RPMI7951 (cell line): ENCODE measurements at places on chromosomes 7 and 10. TPM values are rescaled to one million over a fixed set of nuclear protein-coding genes. Genes with fewer than 3 reads are reported as not detected.

- DNase-seq, result no peak
Measured at GRCh38 chr7:145860809-145861208, 255.8 kb upstream of the CNTNAP2 start.

GRCh38 chr10:52779541-52780390 is 7.2 kb upstream of the MBL2 start:
- peak; percentile 45 for DNase-seq

DNA sequence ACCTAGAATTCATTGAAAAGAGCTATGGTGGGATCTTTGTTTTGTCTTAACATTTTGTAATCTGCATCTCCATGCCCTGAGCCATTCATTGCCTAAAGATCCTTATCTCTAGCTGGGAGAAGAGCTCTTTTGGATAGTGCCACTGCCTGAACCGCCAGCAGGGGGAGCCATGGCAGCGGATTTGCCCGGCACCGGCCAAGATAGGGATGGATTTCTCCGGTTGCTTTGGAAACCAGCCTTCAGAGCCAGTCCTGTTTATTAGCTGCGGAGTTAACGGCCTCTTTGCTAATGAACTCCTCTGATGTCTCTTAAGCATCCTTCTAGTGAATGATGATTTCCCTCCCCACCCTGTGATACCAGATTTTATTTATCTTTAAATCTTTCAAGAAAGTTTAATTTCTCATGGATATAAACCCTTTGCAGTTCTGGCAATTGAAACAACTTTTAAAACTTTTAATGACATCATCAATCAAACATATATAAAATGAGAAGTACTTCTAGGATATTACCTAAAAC is 58.2 kb upstream of the LYZL2 start:
- peak; percentile 84 for DNase-seq

DNA sequence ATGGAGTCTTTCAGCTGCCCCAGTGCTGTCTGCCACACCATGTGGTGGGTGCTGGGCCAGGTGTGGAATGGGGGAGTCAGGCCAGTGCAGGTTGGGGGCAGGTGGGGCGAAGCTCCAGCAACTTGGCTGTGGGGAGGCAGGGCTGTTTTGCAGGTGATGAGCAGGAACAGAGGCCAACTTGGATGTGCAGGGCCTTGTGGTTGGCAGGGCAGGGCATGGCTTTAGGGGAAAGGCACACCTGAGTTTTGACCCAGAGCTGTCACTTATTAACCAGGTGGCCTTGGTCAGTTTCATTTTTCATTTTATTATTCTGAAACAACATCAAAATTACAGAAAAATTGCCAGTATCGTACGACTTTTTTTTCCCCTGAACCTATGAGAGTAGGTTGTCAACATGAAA is 1.1 kb upstream of the SFTPA2 start:
- DNase-seq, result no peak

- DNase-seq, result peak; percentile 33
Measured at GRCh38 chr10:97647556-97647955, 7.1 kb downstream of the PI4K2A start.

- DNase-seq, result peak; percentile 74
Measured at GRCh38 chr7:90222811-90223725, 11.5 kb downstream of the STEAP2 start.

LLCFC1 gene
- total RNA-seq, result not detected in 2 replicates

GRCh38 chr7:98235901-98236300 is 16.1 kb downstream of the TECPR1 start:
- DNase-seq, result no peak

- peak; percentile 67 for DNase-seq
Measured at GRCh38 chr7:79453558-79454360, at the start of gene MAGI2. MAGI2 (minus strand) TSS chr7:79453667; CDS start chr7:79453320, 347 bp downstream.

TEX36 gene
- not detected in 2 replicates for total RNA-seq

COL13A1 gene
- 17.1 and 26.2 TPM in 2 replicates for total RNA-seq

GRCh38 chr7:20013536-20013935 is 203.6 kb downstream of the MACC1 start:
- DNase-seq, result no peak

DNA sequence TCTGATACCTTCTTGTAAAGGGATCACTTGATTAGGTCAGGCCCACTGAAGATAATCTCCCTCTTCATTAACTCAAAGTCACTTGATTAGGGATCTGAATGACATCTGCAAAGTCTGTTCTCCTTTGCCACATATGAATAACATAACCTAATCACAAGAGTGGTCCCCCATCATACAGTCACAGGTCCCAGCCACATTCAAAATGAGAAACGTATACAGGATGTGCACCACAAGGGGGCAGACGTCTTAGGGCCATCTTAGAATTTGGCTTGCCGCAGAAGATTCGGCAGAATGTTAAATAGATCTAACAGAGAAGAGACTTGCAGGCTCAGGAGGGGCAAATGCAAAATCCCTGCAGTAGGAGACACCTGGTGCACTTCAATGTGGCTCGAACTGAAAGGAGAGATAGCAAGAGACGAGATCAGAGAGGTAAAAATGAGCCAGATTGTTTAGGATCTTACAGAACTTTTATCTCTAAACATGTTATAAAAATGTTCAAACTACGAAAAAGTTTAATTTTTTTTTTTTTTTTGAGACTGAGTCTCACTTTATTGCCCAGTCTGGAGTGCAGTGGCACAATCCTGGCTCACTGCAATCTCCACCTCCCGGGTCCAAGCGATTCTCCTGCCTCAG is 10.4 kb upstream of the SMC3 start:
- peak; percentile 65 for DNase-seq

DNA sequence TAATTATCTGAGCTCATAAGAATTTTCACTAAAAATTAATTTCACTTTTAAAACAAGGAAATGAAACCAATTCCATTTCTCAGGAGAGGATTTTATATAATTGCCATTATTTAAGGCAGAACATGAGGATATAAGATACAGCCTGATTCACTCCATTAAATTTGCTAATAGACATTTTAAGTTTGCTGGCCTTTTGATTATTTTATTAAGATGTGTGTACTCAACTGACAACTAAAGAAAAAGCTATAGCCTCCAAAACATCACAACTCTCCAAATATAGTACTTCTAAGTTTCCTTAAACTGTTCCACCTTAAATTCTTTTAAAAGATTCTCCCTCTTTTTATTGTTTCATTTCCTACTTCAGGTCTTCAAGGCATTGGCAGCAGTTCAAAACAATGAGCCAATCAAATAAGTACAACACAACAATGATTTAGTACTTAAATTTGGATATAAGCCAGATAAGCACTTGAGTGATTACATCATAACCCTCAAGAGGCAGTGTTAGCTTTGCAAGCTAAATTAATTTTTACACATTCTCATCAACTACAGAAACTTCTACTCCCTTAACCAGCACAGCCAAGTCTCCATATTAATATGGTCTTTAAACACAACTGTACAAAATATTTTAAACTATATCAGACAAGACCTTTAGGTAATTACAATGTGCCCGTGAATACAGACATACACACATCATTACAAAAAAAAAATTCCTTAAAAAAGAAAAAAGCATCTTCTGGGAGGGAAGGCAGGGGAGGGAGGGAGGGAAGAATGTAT is 121.8 kb downstream of the KMT2C start:
- DNase-seq, result peak; percentile 85

- no peak for DNase-seq
Measured at GRCh38 chr10:3372281-3372680, 199.7 kb upstream of the PITRM1 start.

GRCh38 chr7:102192790-102193189 is 93.9 kb upstream of the SH2B2 start:
- DNase-seq, result no peak

OPN4 gene
- total RNA-seq, result not detected in 2 replicates

PAPOLB gene
- total RNA-seq, result not detected in 2 replicates

DNA sequence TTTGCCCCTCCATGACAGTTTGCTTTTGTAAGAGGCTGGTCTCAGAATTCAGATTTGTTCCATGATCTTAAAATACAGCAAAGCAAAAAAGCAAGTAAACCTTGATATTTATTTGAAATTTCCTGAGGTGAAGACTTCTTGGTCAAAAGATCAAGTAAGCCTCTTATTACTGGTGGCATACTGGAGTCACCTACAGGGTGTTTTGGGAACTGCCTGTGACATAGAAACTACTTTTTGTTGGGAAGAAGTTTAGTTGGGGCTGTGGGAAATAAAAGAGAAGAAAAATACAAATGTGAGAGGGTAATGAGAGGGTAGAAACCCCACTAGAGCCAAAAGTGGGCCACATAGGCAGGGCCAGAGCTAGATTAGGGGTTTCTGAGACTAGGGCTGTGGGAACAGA is 217.9 kb downstream of the OTUD1 start:
- peak; percentile 14 for DNase-seq

DNA sequence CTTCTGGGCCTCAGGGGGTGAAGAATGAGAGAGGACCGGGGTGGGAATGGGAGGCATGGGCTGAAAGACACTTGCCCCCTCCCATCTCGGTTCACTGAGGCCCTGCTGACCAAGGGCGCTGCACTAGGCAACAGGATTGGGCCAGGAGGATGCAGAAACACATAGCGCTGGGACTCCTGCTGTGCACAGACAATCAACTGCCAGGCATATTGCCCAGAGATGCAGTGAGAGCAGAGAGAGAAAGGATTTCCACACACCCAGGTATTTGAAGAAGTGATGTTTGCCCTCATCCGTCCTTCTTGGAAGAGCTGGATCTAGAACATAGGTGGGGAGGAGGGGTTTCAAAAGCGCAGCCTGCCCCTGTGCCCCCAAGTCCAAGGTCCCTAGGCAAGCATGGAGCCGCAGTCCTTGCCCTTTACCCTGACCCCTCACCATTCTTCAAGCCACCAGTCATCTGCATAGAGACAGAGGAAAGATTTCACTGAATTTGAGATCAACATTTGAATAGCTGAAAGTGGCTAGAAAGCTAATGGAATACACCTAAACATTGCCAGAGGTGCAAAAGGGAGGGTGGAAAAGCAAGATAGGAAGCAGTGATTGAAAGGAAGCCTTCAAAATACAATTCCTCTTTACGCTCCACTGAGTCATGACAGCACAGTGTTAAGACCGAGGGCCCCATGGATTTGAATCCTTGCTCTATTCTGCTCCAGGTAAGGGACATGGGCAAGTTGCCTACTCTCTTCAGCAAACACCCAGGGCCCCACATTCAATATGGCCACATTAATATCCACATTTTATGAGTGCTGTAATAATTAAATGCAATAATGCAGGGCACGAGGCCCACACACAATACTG is 44.2 kb upstream of the TNS3 start:
- no peak for DNase-seq

DNA sequence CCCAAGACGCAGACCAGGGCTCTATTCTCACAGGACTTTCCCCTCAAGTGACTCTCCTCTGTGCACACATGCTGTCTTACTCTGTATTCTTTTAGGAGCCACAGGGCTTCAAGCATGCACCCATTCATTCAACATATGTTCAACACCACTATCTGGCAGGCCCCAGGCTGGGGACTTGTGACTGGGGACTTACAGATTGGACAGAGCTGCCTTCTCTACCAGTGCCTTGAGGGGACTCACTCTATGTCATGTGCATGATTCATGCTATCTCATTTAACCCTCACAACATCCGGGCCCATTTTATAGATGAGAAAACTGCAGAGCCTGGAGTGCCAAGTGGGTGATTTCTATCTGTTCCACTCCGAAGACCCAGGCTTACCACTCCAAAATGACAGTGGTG is 34.3 kb downstream of the MYL10 start:
- peak; percentile 17 for DNase-seq

- peak; percentile 14 for DNase-seq
Measured at GRCh38 chr7:132901241-132901640, 180.6 kb downstream of the CHCHD3 start.

DNA sequence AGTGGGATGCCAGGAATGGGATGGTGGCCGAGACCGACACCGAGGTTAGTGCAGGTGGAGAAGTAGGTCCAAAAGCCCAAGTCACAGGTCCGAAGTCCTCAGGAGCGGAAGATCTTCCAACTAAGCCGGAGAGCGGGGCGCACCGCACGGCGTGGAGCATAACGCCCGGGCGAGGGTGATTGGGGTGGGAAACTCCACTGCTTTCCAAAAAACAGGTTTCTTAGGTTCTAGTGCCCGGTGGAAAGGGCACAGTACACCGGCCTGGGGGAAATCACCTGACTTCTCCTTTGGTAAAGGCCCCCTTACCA is 11.4 kb upstream of the SPAG6 start:
- no peak for DNase-seq

- no peak for DNase-seq
Measured at GRCh38 chr7:97118306-97118917, 914 bp downstream of the SDHAF3 start.

- no peak for DNase-seq
Measured at GRCh38 chr7:24685708-24686107, 71.6 kb downstream of the GSDME start.

GRCh38 chr7:69254643-69255042 is 343.6 kb upstream of the AUTS2 start:
- DNase-seq, result no peak

DNA sequence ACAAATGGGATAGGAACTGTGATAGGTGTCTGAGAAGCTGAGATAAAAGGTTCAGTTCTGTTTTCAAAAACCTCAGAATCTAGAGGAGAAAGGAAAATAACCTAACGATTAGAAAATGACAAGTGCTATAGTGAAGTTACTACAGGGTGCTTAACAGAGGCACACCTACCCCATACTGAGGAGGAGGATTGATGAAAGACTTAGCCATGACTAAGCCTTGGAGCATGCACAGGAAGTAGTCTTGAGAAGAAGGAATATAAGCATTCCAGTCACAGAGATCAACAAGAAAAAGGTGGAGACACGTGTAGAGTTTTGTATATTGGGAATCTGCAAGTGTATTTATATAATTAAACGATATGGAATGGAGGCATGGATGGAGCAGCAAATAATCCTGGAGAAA is 1225.5 kb upstream of the CELF2 start:
- no peak for DNase-seq

DNA sequence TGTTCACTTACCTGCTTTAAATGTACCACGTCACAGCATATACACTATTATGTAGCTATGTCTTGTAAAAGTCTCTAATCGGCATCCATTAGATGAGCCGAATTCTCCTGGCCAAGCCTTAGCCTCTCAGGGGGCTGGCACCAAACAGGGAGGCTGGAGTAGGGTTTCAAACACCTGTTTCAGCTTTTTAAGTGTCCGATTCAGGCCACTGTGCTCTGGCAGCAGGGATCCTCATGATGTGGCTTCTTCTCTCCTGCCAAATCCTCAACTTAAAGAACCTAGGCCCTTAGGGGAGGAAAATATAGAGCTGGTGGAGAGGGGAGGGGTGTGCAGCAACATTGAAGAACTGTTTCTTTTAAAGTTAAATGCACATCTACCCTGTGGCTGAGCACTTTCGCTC is 68.5 kb upstream of the NFKB2 start:
- no peak for DNase-seq

- DNase-seq, result no peak
Measured at GRCh38 chr10:110696436-110696835, 52.3 kb downstream of the RBM20 start.

- peak; percentile 70 for DNase-seq
Measured at GRCh38 chr7:50739744-50740435, 42.8 kb downstream of the GRB10 start.

ACTL6B gene
- total RNA-seq, result not detected in 2 replicates

DNA sequence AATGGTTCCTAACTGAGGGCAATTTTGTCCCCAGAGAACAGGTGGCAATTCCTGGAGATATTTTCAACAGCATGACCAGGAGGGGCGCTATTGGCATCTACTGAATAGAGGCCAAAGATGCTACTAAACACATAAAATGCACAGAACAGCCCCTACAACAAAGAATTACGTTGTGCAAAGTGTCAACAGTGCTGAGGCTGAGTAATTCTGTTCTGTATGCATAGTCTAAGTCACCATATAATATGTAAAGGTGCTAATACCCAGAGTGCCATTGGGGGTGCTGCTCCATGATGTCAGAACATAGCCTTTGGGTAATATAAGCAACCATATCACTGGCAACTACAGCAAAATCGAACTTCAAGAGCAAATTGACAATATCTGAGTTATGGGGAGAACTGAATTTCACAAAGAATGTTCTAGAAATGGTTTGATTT is 213.3 kb upstream of the PHYHIPL start:
- no peak for DNase-seq

GRCh38 chr7:27614095-27614494 is 48.6 kb downstream of the HIBADH start:
- no peak for DNase-seq

FXYD4 gene
- total RNA-seq, result not detected in 2 replicates
